ENCODE measurements at places on chromosomes 6 and 20. TPM values are rescaled to one million over a fixed set of nuclear protein-coding genes. Genes with fewer than 3 reads are reported as not detected.

- no peak for DNase-seq
Observed at GRCh38 chr6:90450268-90450953, 136.5 kb downstream of the MAP3K7 start.

DNA sequence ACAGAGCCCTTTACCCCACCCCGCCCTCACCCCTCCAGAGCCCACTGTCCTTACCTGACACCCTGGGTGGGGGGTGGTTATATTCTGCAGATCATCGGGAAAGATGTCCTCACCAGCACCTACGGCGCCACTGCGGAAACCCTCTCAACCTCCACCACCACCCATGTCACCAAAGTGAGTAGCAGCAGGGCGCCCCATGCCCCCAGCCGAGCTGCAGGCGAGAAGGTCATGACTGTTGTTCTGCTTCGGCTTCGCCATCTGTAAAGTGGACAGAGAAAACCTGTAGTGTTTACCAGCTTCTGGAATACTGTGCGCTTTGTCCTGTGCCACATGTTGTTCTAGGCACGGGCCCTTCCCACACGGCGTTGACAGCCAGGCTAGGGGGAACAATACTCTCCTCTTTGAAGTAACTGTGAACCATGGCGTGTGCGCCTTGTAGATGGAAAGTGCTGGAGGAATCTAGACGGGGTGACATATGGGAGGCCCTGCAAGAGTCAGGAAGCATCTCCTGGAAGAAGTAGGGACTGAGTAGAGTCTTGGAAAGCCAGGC is 16.5 kb upstream of the AAR2 start:
- DNase-seq: no peak

- DNase-seq: peak; percentile 28
Observed at GRCh38 chr6:116564921-116565872, 6.1 kb upstream of the RWDD1 start.

DNA sequence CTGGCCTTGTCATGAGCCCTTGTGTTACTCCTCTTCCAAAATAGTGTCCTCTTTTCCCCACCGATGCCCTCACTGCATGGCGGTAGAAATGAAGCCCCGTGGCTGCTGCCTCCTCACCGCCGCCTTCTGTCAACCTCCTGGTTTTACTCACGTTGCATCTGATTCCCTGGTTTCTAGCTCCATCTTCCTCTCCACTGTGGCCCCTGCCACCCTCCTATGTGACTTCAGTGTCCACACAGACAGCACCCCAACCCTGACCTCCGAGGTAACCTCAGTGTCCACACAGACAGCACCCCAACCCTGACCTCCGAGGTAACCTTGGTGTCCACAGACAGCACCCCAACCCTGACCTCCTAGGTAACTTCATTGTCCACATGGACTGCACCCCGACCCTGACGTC is 122.8 kb upstream of the THBS2 start:
- no peak for DNase-seq

DNA sequence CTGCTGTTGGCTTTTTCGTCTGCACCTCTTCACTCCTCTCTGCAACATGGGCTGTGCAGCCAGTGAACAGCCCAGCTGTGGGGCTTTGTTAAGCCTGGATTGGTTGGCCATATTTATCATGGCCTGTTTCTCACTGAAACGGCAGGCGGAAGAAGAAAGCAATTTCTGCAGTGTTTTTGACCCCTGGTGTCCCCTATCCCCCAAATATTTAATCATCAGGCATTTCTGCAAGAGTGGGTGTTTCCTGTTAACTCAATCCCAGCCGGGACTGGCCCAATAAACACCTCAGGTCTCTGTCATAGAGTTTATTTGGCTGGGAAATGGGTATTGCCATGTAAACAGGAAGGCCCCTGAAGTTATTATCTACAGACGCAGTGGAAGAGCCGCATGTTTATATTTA is 174.8 kb upstream of the SUPT3H start:
- DNase-seq: no peak

GRCh38 chr6:153044295-153044694 is 41.8 kb upstream of the MTRF1L start:
- no peak for DNase-seq

- DNase-seq: no peak
Observed at GRCh38 chr6:157906537-157907061, 75.1 kb upstream of the SYNJ2 start.

- DNase-seq: no peak
Observed at GRCh38 chr20:8369311-8369710, 237.2 kb downstream of the PLCB1 start.

DNA sequence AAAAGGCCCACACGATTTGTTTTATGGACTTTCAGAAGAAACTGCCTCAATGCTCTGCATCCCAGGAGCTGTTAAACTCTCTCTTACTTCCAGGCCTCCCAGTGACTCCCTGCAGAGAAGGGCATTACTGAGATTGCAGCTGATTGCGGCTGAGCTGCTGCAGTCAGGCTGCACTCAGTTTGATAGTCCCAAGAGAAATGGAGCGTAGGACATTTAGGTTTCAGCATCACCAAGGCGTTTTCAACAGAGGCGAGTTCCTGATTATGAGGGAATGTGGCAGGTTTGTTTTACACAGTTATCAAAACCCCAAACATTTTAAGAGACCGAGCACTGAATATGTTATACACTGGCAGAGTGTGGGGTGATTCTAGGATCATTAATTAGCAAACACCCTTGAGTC is 145.6 kb downstream of the TBX18 start:
- no peak for DNase-seq

GRCh38 chr6:155154158-155154830 is 109.5 kb upstream of the CLDN20 start:
- DNase-seq: no peak

- no peak for DNase-seq
Observed at GRCh38 chr20:36975099-36975818, 23.8 kb upstream of the SAMHD1 start.

DNA sequence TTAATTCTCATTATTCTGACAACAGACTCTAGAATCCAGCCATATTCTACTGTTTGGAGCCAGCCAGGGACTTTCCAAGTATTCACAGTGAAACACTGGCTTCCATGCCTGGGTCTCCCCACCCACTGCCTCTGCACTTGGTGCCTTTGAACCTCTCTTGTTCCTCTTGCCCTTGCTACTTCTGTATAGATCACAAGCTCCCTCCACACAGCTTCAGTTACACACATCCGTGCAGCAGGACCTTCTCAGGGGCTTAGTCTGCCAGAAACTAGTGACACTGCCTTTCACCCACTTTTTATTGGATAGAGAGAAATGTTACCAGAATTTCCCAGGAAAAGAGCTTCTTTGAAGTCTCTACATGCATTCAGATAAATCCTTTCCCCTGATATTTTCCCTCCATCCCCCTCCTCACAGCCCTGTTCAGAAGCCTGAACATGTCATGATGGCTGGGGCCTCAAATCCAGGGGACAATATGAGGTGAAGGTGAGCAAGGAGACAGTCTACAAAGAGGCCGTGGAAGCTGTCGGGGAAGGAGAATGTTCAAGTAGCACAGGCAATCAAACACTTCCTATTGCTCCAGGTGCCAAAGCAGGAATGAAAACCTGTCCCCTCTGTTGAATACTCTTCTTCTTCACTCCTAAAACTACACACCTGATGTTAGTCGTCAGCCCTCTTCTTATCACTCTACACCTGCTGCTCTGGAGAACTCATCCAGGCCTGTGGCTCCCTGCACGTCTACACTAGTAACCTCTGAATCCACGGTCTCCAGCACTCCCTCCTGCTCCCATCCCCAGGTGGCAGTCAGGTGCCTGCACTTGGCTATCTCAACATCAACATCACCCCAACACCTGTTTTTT is 20.2 kb upstream of the HLA-DOA start:
- DNase-seq: no peak

DNA sequence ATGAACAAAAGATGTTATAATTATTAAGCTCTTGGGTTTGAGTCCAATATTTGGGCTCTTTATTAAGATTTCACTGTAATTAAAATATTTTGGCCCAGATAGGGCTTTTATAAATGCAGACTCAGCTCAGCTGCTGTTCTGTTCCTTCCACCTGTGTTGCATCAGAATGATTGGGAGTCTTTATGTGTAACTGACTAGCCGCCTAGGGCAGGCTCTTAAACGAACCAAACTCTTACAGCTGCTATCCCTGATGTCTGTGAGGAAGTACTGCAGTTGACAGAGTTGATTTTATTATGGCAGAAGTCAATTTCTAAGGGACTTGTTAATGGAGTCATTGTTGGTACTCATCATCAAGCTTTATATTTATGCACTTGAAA is 144.7 kb downstream of the MYO6 start:
- DNase-seq: no peak

DNA sequence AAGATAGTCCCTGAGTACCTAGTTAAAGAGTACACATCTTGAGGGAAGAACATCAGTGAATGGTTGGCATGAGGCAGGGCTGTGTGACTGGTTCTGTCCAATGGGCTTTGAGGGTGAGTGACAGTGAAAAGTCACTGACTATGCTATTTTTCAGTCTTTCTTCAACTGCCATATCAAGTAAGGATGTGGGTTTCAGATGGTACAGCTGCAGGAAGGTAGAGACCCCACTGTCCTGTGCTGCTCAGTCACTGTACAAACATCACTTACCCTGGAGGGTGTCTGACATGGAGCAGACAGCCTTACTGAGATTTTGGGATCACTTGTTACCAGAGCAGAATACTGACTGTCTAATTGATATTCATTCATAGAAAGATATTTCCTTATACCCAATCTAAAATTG is 115.3 kb upstream of the ASCC3 start:
- DNase-seq: no peak

- DNase-seq: no peak
Observed at GRCh38 chr20:51183451-51183850, 160.5 kb upstream of the KCNG1 start.

DNA sequence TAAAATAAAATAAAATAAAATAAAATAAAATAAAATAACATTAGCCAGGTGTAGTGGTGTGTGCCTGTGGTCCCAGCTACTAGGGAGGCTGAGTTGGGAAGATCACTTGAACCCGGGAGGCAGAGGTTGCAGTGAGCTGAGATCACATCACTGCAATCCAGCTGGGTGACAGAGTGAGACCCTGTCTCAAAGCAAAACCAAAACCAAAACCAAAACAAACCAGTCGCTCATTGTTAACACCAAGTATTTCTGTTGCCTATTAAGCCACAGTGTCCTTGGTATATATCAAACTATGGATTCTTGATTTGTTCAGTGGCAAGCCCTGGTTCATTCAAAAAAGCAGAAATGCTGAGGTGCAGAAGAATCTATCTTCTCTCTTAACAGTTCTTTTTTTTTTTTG is 65.7 kb downstream of the PYGB start:
- no peak for DNase-seq

- DNase-seq: no peak
Observed at GRCh38 chr6:120556491-120556890, 777.8 kb downstream of the TBC1D32 start.

DNA sequence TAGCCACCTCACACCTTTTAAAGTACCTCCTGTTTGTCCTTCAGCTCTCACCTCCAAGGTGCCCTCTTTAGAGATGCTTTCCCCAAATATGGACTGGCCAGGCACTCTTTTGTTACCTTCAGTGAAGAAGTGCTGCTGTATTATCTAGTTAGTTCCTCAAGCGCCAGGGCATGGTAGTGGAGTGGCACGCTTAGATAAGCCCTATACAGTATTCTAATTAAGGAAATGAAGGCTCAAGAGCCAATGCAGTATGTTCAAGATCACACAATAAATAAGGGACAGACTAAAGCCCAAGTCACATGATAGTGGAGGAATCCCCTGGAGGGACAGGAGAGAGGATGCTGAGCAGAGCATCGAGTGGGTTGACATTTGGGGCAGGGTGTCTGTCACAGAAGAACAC is 28.5 kb upstream of the GFOD1 start:
- DNase-seq: no peak

CST4 gene
- not detected for polyA plus RNA-seq

LGSN gene
- not detected for polyA plus RNA-seq

TPX2 gene
- polyA plus RNA-seq: 0.41 TPM

TSPO2 gene
- polyA plus RNA-seq: not detected

KIF25 gene
- 0.25 TPM for polyA plus RNA-seq

TFAP2D gene
- polyA plus RNA-seq: not detected

RWDD2A gene
- 3.6 TPM for polyA plus RNA-seq

TLDC2 gene
- polyA plus RNA-seq: 0.09 TPM

TREM1 gene
- 1.1 TPM for polyA plus RNA-seq

POPDC3 gene
- 53.2 TPM for polyA plus RNA-seq

MCHR2 gene
- polyA plus RNA-seq: not detected
